Fibroblast of skin of left quadriceps (primary cell): ENCODE measurements at places on chromosomes 6 and 20.

DNA sequence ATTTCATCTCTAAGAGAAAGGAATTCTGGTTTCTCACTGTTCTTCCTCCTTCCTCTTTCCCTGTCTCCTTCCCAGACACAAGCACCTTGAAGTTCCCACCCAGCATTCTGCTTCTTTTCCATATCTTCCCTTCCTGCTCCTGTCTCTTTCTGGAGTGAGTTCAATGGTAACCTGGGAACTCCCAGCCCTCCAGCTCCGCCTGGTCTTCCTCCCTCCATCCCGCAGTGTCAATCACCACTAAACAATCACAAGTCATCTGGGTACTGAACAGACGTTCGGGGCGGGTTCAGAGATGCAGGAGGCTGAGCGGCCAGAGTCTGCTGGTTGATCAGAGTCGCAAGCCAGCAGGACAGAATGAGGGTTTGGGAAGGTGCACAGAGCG, 7.7 kb downstream of the TTBK1 start:
- DNase-seq = no peak

GRCh38 chr6:8914700-8915099, 479.4 kb upstream of the SLC35B3 start:
- DNase-seq = no peak

- DNase-seq = no peak
These were observed 37.5 kb downstream of the MAP3K5 start for GRCh38 chr6:136754820-136755219.

DNA sequence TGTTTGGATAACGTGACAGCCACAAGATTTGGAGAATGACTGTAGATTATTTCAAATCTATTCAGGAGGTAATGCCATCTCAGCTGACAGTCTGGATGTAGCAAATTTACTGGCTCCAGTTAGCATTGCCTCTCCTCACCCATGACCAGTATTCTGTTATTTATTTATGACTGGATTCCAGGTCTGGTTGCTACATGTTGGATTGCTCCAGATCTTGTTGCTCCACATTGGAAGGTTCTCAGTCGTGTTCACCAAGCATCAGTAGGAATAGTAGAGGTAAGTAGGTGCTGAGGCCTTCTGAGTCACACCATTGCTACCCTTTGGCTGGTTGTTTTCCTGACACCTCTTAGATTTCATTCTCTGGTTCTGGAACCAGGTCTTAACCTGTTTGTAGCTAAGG, 69.5 kb upstream of the ELOVL5 start:
- no peak for DNase-seq

GRCh38 chr6:5130135-5130866, 45.2 kb downstream of the PPP1R3G start:
- DNase-seq = no peak

DNA sequence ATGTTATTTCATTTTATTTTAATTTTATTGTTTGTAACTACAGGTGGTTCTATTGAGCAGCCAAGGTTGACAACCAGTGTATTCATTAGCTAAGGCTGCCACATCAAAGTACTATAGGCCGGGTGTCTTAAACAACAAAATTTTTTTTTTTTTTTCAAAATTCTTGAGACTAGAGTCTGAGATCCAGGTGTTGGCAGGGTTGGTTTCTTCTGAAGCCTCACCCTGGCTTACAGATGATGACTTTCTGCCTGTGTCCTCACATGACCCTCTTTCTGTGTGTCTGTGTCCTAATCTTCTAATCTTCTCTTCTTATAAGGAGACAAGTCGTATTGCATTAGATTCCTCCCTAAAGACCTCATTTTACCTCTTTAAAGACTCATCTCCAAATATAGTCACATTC, 208.4 kb downstream of the MANEA start:
- no peak for DNase-seq

- DNase-seq = no peak
These were observed 62.5 kb upstream of the SPDEF start for GRCh38 chr6:34618430-34619182.

- no peak for DNase-seq
These were observed 114.9 kb downstream of the MAP3K5 start for GRCh38 chr6:136677344-136677743.

GRCh38 chr6:137241481-137242038, 22.4 kb upstream of the IFNGR1 start:
- DNase-seq = no peak

DNA sequence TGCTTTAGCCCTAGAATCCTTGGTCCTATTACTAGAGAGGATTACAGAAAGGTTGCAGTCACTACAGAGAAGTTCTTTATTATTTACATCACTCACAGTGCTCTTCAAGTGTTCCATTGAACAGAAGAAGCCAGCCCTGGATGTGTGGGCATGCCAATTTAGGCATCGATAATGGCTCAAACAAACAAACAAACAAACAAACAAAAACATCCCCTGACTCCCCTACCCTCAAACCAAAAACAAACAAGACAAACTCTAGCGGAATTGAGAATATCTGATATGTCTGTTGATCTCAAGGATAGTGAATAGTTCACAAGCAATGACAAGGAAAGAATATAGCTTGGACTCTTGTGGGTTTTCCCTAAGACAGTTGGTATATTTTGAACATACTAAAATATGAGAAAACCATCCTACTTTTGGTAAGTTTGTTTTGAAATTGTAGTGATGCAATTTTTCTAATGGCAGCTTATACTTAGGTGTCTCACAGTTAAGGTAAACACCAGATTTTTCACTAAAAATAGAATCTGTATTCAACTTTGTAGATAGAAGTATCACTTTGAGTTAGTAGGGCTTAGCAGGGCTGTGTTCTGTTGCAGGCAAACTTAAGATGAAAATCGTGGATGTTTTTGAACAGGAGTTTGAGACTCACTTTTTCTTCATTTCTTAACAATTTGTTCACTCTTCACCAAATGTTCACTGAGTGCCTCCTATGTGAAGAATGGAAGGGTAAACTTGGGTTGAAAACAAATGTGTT, 92.8 kb upstream of the FAM184A start:
- no peak for DNase-seq
